ENCODE measurements at places on chromosomes 11 and 22.

- no peak for DNase-seq
Observed at GRCh38 chr11:636511-637332, at the start of gene DRD4. Gene DRD4, plus strand, starts transcription at chr11:637269. Its CDS starts 36 bp downstream, at chr11:637305.

- no peak for DNase-seq
Observed at GRCh38 chr11:34812905-34813576, 103.1 kb downstream of the APIP start.

- no peak for DNase-seq
Observed at GRCh38 chr11:44065161-44065661, 859 bp upstream of the ACCS start.

DNA sequence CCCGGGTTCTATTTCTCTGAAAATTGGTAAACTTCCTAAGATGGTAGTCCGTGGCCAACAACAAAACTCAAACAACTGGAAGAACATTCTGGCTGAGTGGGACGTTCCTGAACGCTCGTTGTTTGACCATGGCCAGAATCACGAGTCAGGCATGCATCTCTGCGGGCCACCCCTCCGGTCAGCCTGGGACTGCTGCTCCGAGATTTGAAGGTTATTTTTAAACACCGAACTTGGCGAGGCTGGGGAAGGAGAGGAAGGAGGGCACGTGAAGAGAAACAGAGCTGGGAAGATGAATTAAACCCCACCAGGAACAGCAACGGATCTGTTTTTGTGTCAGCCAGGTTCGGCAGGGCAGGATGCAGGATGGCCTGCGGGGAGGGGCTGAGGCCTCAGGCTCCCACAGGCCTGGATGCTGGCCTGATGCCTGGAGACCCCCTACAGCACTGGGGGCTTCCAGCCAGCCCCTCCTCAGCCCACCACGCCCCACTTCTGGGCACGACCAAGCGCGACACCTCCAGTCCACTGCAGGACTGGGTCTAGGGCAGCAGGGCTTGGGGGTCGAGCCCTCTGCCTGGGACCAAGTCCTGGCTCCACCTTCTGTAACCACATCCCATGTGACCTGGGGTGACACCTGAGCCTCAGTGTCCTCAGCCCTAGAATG lies 5.1 kb downstream of the SHISAL1 start:
- DNase-seq, result no peak

DNA sequence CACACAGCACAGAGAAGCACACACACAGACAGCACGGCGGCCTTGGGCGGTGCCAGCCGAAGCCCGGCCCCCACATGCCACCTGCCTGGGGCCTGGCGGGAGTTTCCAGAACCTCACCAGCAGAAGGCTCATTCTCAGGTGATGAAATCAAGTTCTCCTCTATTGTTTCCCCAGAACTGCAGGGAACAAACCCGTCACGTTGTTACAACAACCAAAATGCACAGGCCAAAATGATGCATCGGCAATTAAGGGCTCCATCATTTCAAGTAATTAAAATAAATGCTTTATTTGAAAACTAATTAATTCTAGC lies 30.8 kb downstream of the GNB1L start:
- no peak for DNase-seq

DNA sequence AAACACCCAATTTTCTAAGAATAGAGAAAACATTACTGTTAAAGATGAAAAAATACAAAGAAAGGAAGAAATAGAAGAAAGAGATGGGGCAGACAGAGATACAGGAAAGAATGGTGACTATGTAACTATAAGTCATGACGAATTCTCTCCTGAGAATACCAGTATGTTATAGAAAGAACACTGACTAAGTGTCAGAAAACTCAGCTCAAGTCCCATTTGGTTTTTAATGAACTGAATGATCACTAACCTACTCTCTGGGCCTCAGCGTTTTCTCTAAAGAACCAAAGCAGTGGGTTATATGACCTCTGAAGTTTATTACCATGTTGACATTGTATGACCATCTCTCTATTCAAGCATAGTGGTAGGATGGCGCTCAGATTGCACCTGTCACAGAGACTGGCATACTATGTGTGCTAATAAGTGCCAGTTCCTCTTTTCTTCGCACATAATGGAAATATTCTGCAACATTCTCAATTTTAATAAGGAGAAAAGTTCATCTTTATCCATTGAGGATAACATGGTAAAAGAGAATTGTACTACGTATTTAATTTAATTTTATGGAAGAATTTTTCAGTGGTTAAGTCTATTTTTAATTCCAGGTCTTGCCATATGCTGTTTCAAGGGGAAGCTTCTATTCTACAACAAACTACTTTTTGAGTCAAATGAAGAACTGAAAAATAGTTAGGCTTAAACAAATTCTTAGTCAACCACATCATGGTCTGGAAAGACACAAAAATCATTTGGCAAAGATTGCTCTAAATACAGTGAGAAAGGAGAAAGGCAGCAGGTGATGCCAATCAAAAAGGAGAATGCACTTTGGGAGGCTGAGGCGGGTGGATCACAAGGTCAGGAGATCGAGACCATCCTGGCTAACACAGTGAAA lies 25.0 kb upstream of the EED start:
- DNase-seq, result no peak

GRCh38 chr11:1234771-1235305 lies 12.0 kb downstream of the MUC5B start:
- DNase-seq, result no peak

- DNase-seq, result no peak
Observed at GRCh38 chr11:30089921-30090320, 73.1 kb upstream of the KCNA4 start.

- no peak for DNase-seq
Observed at GRCh38 chr11:614623-615503, 887 bp downstream of the IRF7 start.

DNA sequence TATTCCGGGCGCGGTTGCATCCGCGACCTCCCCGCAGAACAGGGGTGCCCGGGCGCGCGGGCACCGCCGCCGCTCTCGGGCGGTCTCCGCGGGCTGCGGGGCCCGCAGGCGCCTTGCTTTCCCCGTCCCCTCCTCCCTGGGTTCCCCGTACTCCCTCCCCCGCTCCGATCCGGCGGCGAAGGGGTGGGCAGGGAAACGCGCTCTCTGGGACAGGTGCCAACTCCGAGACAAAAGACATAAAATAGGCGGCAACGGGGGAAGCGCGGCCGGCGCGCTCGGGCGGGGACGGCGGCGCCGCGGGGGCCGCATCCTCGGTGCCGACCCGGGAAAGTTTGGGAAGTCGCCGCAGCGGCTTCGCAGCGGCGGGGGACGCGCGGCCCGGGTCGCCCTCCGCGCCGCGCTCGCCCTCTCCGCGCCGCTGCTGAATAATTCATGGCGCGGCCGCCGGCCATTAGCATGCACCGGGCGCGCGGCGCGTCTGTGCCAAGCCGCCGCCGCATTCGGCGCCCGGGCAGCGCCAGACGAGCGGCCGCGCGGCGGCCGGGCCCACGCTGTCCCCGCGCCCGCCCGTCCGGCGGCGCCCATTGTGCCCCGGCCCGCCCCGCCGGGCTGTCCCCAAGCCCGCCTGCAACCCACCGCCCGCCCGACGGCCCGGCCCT lies 78.7 kb upstream of the PPARA start:
- peak; percentile 91 for DNase-seq

GRCh38 chr11:34432822-34433221 lies 5.9 kb upstream of the CAT start:
- DNase-seq, result no peak

DNA sequence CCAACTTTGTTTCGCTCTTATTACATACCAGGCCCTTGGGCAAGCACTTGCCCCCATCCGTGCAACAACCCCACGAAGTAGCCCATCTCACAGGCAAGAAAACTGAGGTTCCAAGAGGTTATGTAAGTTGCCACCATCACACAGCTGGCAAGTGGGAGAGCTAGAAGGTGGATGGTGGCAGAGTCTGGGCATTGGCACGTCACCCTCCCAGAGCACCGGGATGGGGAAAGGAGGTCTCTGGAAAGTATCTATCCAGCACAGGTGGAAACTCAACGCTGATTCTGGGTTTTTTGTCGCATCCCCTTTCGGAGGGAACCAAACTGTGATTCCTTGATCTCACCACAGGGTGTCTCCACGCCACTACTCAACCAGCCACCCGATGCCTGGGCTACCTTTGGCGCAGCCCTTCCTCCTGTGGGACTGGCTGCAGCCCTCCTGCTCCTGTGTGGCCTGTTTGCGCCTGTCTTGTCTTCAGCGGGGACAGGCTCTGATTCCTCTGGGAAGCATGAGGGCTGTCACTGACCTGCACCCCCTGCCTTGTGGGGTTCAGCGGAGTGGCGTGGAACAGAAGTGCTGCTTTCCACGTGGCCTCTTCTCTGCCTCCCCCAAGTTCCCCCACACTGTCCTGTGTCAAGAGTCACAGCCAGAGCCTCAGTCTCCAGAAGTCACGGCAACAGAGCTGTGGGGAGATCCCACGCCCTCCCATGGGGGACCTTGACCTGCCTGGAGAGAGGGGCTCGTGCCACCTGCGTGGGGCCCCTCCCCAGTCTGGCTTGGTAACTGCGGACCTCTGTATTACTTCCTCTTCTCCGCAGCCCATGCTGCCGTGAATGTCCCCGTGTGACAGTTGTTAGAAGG lies 34.4 kb upstream of the TRIM29 start:
- DNase-seq, result peak; percentile 53

DNA sequence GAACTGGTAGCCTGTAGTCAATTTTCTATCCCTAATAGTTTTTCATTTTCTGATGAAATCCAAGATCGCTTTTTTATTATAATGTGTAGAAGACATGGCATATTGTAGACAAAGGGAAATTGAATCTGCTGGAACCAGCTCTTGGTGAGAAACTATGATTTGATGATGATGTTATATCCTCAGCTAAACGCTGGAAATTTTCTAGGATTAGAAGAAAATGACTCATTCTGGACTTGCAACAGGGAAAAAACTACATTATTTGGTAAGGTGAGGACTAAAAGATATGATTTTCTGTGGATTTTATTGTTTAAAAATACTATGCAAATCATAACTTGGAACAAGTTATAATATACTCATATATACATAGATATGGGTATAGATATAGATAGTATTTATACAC lies 14.1 kb upstream of the PGM2L1 start:
- no peak for DNase-seq

DNA sequence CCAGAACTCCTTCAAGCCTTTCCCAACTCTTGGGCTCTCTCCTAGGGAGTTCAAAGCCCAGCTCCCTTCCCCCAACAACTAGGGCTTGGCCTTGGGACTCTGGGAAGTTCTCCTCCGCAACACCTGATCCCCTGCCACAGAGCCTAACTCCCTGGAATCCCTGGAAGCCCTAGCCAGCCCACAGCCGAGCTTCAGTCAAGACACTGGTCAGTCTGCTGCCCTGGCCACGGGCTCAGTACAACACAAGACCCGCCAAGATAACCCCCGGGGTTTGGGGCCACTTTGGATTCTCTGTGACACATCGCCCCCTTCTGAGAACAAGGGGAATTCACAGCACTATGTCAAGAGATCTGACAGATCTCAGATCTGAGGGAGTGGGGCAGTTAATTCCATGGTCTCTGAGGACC lies 58.3 kb downstream of the SLC22A12 start:
- no peak for DNase-seq

DNA sequence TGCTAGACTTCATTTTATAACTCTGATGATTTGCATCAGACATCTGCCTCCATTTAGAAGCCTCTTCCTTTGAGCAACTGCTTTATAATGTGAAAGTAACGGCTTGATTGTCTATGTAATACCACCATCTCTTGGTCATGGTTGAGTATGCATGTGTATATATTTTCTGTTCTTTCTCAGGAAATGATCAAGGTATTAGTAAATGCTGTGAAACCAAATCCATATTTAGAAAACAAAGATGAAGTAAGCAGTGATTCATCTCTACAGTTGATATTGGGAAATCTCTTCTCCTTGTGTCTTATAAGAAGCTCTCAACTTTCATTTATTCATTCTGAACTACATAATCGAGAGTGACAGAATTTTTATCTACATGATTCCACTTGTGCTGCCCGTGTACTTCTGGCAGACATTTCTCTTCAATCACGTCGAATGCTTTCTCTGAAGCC lies 104.6 kb upstream of the ANO3 start:
- peak; percentile 82 for DNase-seq

DNA sequence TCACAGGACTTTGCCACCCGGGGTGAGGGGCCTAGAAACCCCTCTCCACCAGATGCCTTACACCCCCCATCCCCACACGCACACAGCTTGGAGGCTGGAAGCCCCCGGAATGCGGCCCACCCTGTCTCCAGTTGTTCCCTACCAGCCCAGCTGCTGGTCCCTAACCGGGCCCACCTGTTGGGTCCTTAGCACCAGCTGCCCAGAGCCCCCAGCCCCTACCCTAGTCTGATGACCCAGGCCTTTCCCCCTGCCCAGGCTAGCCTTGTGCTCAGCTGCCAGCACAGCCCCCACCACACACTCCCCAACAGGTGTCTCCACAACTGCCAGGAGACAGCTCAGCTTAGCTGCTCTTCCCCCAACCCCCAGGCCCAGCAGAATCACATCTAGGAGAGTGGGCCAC lies 67.1 kb downstream of the CDKN1C start:
- DNase-seq, result no peak

DNA sequence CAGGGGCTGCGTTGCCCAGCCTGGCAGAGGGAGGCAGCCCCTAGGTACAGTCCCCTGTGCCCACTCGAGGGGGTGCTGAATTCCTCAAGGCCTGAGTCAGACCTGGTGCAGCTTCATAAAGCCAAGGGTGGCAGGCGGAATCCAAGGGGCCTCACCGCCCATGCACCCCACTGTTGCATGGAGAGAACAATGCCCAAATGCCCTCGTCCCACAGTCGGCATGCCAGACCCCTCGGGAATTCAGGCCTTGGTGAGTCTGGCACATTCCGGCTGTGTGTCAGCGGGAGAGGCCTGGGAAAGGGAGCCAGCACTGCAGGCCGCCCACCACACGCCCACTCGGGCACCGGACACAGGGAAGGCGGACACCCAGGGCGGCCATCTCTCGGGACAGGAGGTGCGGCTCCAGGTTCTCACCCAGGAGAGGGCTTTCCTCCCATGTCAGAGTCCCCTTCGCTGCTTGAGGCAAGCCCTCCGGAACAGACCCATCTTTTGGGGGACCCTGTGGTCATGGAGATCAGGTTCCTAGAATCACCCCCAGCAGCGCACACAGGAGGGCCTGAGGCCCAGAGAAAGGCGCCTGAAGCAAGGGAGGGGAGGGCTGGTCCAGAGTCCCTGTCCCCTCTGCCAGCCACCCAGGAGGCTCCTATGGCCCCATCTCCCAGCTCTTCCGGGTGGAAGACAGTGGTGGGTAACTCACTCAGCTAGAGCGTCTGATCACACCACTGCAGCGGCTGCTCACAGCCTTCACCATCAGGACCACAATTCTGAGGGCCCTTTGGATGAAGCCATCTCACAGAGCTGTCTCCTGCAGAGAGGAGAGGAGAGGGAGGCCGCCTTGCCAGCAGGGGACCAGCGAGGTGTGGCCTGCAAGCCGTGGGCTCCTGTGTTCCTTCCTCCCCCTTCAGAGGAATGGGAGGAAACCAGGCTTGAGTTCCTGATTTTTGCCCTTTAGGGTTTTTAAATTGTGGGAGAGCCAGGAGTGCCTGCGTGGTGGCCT lies 31.6 kb upstream of the KCNQ1OT1 start:
- DNase-seq, result no peak

Data from HFFc6 (cell line).